Neural progenitor cell (in vitro differentiated cells): ENCODE measurements at places on chromosomes 16 and 17. TPM values are rescaled to one million over a fixed set of nuclear protein-coding genes. Genes with fewer than 3 reads are reported as not detected.
A peak's percentile ranks its signal among the peaks of the same experiment; 100 is the strongest.

Gene CCL5
- total RNA-seq = not detected in 2 replicates

Gene MPP2
- 7.8 and 24.5 TPM in 2 replicates for total RNA-seq

Gene TNFSF13
- 0.37 TPM in 1 of 2 replicates, not detected in the other for total RNA-seq

Gene CEMP1
- 0.09 TPM in 1 of 2 replicates, not detected in the other for total RNA-seq

DNA sequence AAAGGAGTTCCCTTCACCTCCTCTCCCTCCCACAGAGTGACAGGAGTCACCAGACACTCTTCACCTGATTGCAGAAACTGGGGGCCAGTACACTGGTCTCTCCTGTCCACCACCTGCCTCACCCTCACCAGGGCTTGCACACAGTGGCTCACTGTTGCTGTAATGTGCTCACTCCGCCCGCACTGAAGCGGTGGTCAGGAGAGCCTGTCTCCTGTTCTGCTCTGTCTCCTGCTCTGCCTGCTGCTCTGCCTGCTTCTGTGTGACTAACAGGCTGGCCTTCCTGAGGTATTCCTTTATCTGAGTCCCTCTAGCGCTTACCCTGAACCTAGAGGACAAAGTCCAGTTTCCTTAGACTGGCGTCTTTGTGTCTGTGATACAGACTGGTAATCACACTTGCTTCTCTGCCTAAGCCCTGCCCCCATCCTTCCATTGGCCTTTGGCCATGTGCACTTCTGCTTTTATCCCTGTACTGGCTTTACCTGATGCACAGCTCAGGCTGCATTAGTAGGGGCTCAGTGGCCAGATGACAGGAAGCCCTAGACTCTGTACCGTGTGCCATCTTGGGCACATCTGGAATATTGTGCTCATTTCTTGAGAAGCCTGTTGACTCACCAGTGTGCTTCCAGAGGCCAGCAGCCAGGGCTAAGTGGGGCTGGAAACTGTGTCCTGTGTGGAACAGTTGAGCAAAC, 13.3 kb downstream of the PROCA1 start:
- no peak overlapping the region for H3K27ac ChIP-seq
- no peaks in the 10 kb centered on the region for H3K27me3 ChIP-seq
- H3K36me3 ChIP-seq = peaks cover 3% of the 10 kb centered on the region
- no peak for DNase-seq
- peaks cover 18% of the 10 kb centered on the region for H3K4me1 ChIP-seq

DNA sequence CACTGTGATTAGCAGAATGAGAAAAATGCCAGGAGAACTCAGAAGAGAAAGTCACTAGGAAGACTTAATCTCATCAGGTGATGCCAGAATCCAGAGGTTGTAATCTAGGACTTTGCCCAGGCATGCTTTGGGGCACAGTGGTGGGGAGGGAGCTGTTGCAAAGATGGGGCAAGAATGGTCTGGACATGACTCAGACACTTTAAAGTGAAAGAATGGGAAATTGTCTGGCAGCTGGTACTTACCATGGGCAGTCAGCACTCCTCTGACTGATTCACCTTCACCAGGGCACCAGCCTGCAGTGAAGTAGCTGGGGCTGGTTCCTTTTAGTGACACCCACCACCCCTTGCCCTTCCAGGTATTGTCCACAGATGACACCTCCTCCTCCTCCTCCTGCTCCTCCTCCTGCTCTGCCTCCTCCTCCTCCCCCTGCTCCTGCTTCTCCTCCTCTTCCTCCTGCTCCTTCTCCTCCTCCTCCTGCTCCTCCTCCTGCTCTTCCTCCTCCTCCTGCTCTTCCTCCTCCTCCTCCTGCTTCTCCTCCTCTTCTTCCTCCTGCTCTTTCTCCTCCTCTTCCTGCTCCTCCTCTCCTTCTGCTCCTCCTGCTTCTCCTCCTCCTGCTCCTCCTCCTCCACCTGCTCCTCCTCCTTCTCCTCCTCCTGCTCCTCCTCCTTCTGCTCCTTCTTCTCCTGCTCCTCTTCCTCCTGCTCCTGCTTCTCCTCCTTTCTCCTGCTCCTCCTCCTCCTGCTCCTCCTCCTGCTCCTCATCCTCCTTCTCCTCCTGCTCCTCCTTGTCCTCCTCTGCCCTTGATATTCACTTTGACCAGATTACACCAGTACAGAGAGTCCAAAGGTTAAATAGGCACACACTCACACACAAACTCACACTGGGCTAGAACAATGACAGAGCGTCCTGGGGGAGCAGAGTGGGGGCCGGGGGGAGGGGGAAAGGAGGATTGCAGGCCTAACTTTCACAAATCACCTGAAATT, at the start of gene CHD9NB:
Gene CHD9NB (minus strand): TSS at position 379 of the 983 bp plus-strand sequence. CDS start 8,739 bp downstream, outside the sequence.
- no peaks in the 10 kb centered on the region for H3K36me3 ChIP-seq
- no peak within 1 kb of the TSS for H3K27ac ChIP-seq

DNA sequence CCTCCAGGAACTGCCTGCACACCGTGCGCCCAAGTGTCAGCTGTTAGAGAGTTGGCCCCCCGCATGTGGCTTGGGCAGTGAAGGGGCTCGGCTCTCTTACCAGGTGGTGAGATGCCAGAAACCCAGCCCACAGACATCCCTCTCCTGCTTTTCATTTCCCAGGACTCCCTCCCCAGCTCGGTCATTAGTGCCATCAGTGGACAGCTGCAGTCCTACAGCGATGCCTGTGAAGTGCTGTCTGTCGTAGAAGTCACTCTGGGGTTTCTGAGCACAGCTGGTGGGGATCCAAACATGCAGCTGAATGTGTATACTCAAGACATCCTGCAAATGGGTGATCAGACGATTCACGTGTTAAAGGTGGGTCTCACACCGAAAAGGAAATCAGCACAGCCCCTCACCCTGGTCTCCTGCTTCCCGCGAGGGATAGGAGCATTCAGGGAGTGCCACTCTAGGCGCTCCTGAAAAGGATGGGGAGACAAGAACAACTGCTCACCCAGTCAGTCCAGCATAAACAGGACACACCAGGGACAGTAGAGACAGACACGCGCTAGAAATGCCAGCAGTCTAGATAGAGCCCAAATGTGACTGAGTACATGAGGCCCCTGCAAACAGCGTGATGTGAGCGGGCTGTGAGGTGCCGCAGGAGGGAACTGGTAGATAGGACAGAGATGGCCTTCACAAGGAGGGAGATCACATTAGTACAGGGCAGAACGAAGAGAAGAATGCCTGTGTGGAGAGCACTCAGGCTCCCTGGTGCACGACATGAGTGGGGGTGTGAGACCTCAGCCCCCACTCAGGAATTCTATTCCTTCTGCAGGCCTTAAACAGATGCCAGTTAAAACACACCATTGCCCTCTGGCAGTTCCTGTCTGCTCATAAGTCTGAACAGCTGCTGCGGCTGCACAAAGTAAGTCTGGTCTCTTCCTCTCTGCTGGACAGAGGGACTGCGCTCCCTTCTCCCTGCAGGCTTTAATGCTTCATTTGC, 25.7 kb upstream of the ENDOV start:
- no peaks in the 10 kb centered on the region for H3K27me3 ChIP-seq
- H3K36me3 ChIP-seq = no peaks in the 10 kb centered on the region
- no peak overlapping the region for H3K4me3 ChIP-seq

DNA sequence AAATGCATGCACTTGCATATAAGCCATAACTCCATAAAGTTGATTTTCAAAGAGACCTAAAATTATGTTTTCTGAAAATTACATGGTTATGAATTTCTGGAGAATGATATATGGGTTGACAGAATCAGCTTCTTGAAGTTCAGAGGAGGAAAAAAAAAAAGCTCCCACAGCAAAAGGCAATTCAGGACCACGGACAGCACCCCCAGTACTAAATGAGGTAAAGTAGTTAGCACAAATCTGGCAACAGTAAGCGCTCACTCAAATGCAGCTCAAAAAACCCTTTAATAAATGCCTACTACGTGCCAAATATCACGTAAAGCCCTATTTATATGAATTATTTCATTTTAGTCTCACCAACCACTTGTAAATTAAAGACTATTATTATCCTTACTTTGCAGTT, 135.2 kb downstream of the SHISA9 start:
- no peak overlapping the region for H3K4me3 ChIP-seq
- peak; percentile 90 for DNase-seq
- peaks cover 11% of the 10 kb centered on the region for H3K4me1 ChIP-seq
- no peak overlapping the region for H3K27ac ChIP-seq

DNA sequence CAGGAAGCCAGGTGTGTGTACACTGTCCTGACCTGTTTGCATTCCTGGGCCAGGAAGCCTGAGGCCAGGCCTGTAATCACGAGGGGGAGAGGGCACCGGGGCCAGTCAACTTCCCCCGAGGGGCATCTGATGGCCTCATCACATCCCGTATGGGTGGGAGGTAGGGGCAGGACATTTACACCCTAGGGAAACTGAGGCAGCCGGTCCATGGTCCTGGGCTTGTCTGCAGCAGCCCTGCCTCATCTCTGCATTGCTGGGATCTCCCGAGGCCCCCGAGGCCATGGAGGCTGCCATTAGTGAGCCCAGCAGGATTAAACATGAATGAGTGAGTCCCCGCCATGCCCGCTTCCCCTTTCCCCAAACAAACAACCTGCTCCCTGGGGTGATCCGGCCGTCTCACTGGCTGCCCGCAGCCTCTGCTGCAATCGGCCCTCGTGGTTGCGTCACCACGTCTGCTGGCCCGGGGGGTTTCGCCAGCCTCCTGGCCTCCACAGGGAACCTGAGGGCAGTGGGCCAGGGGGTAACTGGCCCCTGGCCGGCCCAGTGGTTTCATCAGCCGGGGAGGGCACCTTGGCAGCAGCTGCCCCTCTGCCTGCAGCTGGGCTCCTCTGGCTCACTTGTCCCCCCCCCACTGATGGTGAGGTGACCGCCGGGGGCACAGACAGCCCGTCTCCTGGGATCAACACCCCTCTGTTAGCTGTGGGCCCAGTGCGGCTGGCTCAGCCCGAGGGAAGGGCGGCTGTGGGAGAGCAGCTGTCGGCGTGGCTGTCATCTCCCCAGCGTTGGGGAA, 88.3 kb upstream of the GSE1 start:
- H3K27me3 ChIP-seq = no peaks in the 10 kb centered on the region
- H3K36me3 ChIP-seq = no peaks in the 10 kb centered on the region
- H3K4me3 ChIP-seq = no peak overlapping the region
- no peak overlapping the region for H3K27ac ChIP-seq

DNA sequence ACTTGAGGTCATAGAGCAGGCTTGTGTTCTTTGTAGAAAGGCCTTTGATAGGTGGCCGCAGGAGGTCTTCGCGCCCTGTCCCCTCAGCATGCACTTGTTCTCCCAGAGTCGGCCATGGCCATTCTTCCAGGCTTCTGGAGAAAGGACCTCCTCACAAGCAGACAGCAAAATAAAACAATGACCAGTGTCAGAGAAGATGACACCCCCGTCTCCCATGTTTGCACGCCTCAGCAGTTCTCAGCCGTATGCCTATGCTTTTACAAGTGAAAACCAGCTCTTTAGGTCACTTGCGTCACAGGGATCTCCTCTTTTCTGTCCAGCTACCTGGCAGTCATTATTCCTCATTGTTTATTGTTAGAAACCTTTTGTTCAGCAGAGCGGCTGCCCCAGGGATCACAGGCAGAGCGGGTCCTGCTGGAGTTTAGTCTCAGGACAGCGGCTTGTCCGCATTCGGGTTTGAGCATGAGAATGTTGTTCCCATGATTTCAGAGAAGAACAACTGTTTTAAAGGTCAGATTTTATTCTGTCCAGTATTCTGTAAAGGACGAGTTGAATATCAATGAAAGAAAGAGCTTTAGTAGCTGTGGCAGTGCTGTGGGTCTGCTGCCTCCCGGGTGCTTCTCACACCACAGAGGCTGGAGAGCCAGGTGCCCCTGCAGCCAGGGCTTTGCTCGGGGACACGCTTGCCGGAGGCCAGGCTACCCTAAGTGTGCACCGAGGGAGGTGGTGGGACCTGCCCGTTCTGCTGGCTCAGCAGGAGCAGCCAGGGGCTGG, 123.9 kb downstream of the RPTOR start:
- H3K36me3 ChIP-seq = no peaks in the 10 kb centered on the region
- no peak overlapping the region for H3K4me3 ChIP-seq
- H3K4me1 ChIP-seq = peaks cover 29% of the 10 kb centered on the region
- H3K27me3 ChIP-seq = no peaks in the 10 kb centered on the region

DNA sequence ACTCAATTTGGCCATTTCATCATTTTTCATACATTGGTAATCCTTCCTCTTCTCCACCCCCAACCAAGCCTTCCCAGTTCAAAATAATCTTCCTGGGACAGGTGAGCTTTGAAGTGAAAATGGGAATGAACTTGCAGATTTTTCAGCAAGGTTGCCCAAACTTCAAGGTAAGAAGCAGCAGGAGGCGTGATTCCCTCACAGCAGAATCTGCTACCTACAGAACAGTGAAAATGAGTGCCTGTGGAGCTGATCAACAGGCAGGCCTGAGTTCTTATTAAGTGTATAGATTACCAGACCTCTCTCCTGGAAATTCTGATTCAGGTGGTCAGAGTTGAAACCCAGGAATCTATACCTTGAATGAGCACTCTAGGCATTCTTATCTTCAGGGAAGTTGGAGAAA, 356.6 kb downstream of the RBFOX1 start:
- no peak for DNase-seq
- no peaks in the 10 kb centered on the region for H3K27me3 ChIP-seq
- no peaks in the 10 kb centered on the region for H3K36me3 ChIP-seq
- no peak overlapping the region for H3K27ac ChIP-seq
- H3K4me3 ChIP-seq = no peak overlapping the region

- no peak for DNase-seq
- H3K27me3 ChIP-seq = no peaks in the 10 kb centered on the region
- H3K36me3 ChIP-seq = no peaks in the 10 kb centered on the region
- H3K4me3 ChIP-seq = no peak overlapping the region
- H3K4me1 ChIP-seq = peaks cover 4% of the 10 kb centered on the region
These were observed 225.9 kb upstream of the GOT2 start for GRCh38 chr16:58960034-58960433.

- H3K27ac ChIP-seq = no peak overlapping the region
- no peaks in the 10 kb centered on the region for H3K27me3 ChIP-seq
- no peak overlapping the region for H3K4me3 ChIP-seq
- no peaks in the 10 kb centered on the region for H3K36me3 ChIP-seq
- no peak for DNase-seq
- peaks cover 13% of the 10 kb centered on the region for H3K4me1 ChIP-seq
These were observed 217.4 kb upstream of the ZFHX3 start for GRCh38 chr16:73265124-73265837.

- no peaks in the 10 kb centered on the region for H3K27me3 ChIP-seq
- no peaks in the 10 kb centered on the region for H3K36me3 ChIP-seq
- H3K4me1 ChIP-seq = peaks cover 12% of the 10 kb centered on the region
- H3K4me3 ChIP-seq = no peak overlapping the region
These were observed 435.3 kb downstream of the HAPSTR1 start for GRCh38 chr16:9526791-9527190.
